ENCODE measurements at places on chromosomes 3 and 15.

DNA sequence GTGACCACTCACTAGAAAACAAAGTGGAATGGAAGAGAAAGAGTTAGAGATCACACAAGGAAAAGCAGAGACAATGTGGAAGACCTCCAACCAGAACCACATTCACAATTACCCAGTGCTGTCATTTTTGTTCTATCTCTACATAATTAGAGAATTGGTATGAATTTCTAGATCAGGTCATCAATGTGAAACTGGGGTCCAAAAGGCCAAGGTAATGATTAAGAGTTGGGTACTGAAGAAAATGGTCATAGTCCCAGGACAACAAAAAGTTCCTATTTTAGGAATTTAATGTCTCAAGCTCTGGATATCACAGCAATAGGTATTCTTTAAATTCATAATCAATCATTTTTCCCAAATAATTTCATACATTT is 84.7 kb upstream of the PPIB start:
- no peak for DNase-seq

DNA sequence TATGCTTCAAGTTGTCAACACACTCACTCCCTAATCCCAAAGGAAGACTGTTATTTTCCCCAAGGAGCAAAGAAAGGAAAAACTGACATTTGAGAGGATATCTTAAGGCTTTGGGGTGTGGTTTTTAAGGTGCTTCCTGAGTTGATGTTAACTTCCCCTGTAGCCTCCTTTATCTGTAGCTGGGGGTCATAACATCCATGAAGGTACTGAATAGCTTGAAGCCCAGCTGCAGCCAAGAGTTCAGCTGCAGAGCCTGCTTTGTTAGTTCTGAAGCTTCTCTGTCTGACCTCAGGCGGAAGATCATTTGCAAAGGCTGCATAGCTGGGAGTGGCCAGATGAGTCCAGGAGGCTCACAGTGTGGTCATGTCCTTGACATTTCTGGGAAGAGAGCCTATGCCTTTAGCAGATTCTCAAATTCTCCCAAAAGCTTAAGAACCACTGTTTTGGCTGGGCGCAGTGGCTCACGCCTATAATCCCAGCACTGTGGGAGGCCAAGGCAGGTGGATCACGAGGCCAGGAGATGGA is 165.4 kb downstream of the SV2B start:
- no peak for DNase-seq

DNA sequence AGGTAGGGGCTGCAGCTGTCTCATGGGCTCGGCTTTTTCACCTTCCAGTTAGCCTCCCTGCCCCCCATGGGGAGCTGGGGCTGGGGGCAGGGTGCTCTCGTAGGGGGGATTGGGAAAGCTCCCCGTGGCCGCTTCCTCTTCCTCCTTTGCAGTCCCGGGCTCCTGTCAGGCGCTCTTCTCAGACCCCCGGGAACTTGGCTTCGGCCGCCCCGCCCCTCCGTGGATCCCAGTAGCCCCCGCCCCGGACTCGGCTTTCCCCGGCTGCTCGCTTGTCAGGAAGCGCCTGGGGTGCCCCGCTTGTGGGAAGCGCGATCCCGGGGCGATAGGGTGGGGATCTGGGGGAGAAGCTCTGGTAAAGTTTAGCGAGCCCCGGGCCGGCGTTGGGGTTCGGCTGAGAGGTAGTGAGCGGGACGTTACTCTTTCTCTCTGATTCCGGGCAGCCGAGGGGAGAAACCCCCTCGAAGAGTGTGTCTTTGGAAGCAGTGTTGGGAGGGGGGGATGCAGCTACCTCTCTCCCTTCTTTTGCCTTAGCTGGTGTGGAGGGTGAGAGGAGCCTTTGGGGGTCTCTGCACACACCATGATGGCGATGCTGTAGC is 611 bp downstream of the PIAS1 start:
- DNase-seq, result peak; percentile 66

DNA sequence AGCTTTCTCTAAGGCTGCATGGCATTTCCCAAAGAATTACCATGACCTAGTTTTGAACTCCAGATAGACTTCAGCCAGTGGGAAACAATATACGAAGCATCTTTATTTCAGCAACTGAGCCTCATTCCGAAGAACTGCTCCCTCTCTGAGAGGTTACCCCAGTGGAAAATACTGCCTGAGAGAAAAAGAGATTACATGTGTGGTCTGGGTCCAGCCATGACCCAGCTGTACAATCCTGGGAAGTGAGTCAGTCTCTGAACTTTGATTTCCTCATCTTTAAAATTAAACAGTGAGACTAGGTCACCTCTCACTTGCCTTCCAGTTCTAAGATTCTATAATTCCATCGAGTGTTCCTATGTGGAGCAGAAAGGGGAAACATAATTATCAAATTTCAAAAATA is 42.4 kb downstream of the TNIK start:
- DNase-seq, result no peak

- DNase-seq, result no peak
These were observed 7.4 kb downstream of the NOX5 start for GRCh38 chr15:69021895-69022294.

DNA sequence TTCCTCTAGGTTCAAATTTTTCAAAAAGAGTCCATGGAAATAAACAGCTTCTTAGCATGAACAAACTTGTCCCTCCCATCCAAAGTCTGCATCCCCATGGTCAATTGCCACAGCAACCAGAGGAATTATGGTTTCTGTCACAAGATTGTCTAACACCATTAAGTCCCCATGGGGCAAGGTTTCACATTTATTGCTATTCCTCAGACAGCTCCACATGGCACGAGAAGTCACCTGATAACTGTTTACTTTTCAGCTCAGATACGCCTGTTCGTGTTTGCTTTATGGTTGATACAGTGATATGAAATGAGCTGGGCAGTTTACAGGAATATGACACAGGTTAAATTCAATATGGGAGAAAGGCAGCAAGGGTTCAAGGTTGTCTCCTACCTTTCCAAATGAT is 37.9 kb upstream of the MUC13 start:
- peak; percentile 65 for DNase-seq

GRCh38 chr15:39191871-39192291 is 389.0 kb upstream of the THBS1 start:
- no peak for DNase-seq

DNA sequence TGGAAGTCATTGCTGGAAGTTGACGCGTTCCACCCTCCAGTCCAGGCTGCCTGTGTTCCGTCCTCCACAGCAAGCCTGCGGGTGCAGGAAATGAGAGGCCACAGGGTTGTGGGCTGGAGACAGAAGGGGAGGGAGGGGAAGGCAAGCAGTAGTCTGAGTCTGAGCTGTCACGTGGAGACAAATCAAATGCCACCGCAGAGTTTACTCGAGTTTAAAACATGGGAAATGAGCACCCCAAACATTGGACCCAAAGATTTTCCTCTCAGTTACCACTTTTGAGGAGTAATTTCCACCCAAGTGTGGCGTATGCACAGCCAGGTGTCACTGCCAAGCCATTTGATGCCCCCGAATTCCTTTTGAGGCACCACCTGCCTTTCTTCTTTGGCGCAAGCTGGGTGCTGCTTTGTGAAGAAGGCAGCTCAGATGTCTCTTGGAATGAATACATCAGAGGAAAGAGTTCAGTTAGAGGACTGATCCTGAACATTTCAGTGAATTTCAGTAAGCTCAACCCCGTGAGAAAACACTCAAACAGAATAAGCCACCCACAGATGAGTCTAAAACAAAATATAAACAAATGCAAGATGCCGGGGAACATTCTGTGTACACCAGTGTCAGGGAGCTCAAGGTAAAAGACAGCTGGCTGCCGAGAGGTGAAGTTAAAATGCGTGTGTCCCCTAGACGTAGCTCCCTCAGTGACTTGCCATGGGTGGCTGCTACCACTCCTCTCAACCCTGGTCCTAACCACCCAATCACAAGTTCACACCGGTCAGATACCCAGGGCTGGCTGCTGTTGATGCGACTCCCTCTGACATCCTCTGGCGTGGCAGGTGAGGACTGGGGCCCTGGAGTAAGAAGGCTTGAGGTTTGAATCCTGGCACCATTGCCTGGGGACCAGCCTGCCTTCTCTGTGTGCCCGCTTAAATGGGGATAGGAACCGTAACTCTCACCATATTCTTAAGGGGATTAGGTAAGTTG is 203.8 kb downstream of the UACA start:
- DNase-seq, result no peak
